Fibroblast of lung (primary cell): ENCODE measurements at places on chromosomes 7 and 10. TPM values are rescaled to one million over a fixed set of nuclear protein-coding genes. Genes with fewer than 3 reads are reported as not detected.

The RPP38 gene
- 14.6 and 15.4 TPM in 2 replicates for total RNA-seq

The MGAM2 gene
- not detected in 2 replicates for total RNA-seq

The LIPJ gene
- total RNA-seq, result under 0.01 and 0.26 TPM in 2 replicates

The ENTPD1 gene
- 1.0 and 3.3 TPM in 2 replicates for total RNA-seq

The CLEC2L gene
- not detected in 2 replicates for total RNA-seq

DNA sequence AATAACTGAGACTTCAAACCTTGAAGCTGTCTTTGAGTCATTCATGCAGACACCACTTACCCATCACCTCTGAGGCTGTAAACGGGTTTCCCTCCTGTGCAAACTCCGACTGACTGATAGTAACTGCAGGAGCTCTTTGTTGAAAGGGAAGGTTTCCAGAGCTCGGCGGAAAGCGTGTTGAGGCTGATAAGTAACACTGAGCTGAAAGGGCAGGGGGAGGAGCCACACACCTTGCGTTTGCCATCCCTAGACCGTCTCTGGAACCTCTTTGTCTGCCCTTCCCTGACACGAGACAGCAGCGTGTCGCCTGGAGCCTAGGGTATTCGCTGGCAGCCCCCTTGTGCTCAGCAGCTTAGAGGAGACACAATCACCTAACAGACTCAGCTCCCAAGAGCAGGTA is 134.0 kb downstream of the PAXIP1 start:
- H3K27ac ChIP-seq, result no peak overlapping the region
- no peaks in the 10 kb centered on the region for H3K36me3 ChIP-seq
- no peaks in the 10 kb centered on the region for H3K4me1 ChIP-seq
- H3K4me3 ChIP-seq, result no peak overlapping the region

DNA sequence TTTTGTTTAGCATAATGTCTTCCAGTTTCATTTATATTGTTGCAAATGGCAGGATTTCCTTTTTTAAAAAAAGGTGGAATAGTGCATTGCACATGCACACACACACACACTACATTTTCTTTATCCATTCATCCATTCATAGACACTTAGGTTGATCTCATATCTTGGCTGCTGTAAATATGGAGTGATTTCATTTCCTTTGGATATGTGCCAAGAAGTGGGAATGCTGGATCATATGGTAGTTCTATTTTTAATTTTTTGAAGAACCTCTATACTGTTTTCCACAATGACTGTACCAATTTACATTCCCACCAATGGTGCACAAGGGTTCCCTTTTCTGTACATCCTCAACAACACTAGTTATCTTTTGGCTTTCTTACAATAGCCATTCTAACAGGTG is 68.9 kb downstream of the EBLN1 start:
- no peaks in the 10 kb centered on the region for H3K27me3 ChIP-seq
- no peaks in the 10 kb centered on the region for H3K36me3 ChIP-seq
- H3K4me3 ChIP-seq, result no peak overlapping the region
- H3K27ac ChIP-seq, result no peak overlapping the region
- no peaks in the 10 kb centered on the region for H3K4me1 ChIP-seq

DNA sequence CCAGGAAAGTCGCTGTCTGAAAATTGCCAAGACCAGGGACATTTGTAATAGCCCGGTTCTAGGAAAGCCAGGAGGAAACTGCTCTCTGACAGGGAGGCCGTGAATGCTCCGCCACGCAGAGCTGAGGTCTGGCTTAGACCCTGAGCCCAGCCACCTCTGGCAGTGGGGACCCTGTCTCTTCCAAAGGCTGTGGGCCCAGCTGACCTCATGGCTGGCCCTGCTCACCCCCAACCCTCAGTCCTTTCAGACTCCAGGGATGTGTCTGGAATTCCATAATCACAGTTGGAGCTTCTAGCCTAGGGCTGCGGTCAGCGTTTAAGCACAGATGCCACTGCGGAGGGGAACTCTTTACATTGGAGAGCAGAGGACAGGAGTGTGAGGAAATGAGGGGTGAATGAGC is 6.6 kb upstream of the VIPR2 start:
- H3K27me3 ChIP-seq, result no peaks in the 10 kb centered on the region
- H3K27ac ChIP-seq, result no peak overlapping the region
- no peaks in the 10 kb centered on the region for H3K4me1 ChIP-seq
- DNase-seq, result no peak
- H3K4me3 ChIP-seq, result no peak overlapping the region
- no peaks in the 10 kb centered on the region for H3K36me3 ChIP-seq

DNA sequence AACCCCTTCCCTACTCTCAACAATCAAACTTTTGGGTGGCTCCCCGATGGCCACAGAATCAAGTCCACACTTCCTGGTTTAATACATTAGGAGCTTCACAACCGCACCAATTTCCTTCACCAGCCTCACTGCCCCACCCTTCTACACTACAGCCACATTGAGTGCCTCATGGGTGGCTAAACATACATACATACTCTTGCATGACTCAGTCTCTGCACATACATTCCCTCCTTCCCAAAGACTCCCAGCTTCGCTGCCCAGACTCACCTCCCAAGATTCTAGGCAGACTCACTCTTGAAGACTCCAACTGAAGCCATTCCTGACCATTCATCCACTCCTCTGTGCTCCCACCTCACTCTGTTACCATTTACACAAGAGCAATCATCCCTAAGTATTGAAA is 15.9 kb downstream of the VPS41 start:
- no peaks in the 10 kb centered on the region for H3K27me3 ChIP-seq
- peak; percentile 9 for DNase-seq
- no peak overlapping the region for H3K4me3 ChIP-seq
- peaks cover 2% of the 10 kb centered on the region for H3K36me3 ChIP-seq
- H3K4me1 ChIP-seq, result no peaks in the 10 kb centered on the region

DNA sequence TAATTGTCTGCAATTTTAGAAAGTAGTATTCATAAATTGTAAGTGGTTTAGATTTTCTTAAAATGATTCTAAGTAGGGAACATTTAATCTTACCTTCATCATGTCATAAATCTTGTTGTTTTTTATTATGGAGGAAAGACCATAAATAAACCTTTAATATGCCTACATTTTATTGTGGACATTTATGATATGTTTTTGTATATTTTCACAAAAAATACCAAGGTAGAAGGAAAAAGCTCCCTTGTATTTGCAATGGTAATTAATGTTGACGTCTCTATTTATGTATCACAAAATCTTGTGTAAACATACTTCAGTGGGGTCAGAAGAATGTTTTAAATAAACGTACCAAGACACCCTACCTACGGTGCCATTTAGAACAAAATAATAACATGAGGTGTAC is 155.7 kb upstream of the FAM171A1 start:
- no peaks in the 10 kb centered on the region for H3K36me3 ChIP-seq
- H3K27me3 ChIP-seq, result no peaks in the 10 kb centered on the region
- H3K4me1 ChIP-seq, result no peaks in the 10 kb centered on the region
- H3K4me3 ChIP-seq, result no peak overlapping the region

- no peak overlapping the region for H3K4me3 ChIP-seq
- no peaks in the 10 kb centered on the region for H3K4me1 ChIP-seq
- H3K27me3 ChIP-seq, result no peaks in the 10 kb centered on the region
- no peaks in the 10 kb centered on the region for H3K36me3 ChIP-seq
- DNase-seq, result no peak
Observed at GRCh38 chr7:123609883-123610239, 8.2 kb downstream of the ASB15 start.

DNA sequence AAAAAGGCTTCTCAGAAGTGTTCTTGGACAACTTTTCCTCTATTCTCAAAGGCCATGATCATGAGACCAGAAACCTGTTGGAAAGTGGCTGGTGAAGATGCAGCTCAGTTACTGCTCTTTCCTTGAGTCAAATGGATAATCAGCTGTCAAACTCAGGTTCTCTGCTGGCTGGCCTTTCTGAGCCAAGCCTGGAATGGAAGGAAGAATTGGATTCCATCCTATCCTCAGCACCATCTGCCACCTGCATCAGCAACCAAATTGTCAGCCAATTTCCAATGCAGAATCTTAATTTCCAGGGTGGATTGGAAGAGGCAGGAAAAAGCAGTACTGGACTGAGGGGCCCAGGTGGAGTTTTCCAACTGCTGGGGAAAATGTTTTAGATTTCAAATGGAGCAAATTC is 631.7 kb downstream of the KCNMA1 start:
- H3K4me3 ChIP-seq, result no peak overlapping the region
- DNase-seq, result no peak
- no peaks in the 10 kb centered on the region for H3K4me1 ChIP-seq
- no peaks in the 10 kb centered on the region for H3K27me3 ChIP-seq
- no peak overlapping the region for H3K27ac ChIP-seq
- H3K36me3 ChIP-seq, result no peaks in the 10 kb centered on the region

- H3K4me1 ChIP-seq, result no peaks in the 10 kb centered on the region
- no peaks in the 10 kb centered on the region for H3K36me3 ChIP-seq
- H3K27me3 ChIP-seq, result no peaks in the 10 kb centered on the region
- H3K4me3 ChIP-seq, result no peak overlapping the region
- H3K27ac ChIP-seq, result no peak overlapping the region
- DNase-seq, result no peak
Observed at GRCh38 chr7:70830060-70830395, 301.9 kb upstream of the GALNT17 start.

DNA sequence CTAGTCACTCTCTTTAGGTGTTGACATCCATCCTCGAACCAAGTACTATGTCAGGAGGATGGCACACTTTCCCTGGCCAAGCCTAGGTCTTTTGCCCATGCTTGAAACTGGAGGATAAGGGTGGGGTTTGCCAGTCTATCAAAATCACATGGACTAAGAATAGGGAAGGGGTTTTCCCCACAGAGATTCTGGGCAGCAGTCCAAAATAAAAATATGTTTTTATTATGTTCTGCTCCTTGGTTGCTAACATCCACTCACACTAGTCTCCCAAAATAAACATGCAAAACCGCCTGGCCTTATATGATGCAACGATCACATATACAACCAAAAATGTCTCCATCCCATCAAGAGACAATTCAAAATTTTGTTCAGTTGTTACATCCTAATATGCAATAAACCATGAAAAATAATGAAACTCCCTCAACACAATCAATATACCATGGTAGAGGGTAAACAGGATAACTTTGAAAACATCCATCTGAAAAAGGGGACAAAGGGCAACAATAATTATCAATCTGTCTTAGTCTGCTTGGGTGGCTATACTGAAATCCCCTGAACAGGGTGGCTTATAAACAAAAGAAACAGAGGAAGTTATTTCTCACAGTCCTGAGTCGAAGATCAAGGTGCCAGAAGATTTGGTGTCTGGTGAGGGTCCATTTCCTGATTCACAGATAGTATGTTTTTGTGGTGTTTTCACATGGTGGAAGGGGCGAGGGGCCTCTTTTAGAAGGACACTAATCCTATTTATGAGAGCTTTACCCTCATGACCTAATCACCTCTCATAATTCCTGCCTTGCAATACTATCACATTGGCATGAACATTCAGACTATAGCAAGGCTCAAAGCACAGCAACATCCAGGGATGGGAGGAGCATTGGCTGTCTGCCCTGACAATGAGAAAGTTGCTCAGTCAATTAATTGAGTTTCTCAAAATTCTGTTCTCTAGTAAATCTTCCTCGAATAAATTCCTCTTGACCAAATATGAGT is 159.3 kb downstream of the ETV1 start:
- H3K36me3 ChIP-seq, result no peaks in the 10 kb centered on the region
- H3K27me3 ChIP-seq, result no peaks in the 10 kb centered on the region
- H3K27ac ChIP-seq, result peak overlapping the region; percentile 60
- peak; percentile 51 for DNase-seq
- peaks cover 4% of the 10 kb centered on the region for H3K4me1 ChIP-seq
- no peak overlapping the region for H3K4me3 ChIP-seq

DNA sequence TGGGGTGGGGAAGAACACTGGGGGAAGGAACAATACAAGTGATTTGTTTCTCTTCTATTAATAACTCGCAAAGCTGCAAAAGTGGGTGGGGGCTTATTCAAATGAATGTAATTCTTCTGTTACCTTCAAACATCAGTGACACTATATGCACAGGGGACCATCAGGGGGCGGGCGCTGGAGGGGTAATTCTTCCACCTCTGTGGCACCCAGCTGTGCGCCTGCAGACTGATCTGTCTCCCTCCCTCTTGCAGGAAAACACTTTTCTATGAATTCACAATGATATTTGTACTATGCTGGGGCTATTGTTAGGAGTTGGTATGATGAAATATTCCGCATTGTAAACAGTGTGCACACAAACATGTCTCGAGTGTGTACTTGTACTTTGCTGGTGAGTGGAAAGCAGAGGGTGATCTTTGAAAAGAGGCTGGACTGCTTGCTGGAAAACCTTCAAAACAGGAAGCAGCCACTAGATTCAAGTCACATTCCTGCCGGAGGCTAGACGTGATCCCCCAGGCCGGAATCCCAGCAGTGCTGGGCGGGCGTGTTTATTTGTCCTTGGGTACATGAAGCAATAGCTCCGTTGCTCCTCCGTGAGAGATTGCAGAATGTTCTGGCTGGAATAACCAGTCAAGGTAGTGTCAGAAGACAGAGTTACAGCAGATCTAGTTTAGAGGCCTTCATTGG is 15.8 kb upstream of the BNIP3 start:
- no peaks in the 10 kb centered on the region for H3K36me3 ChIP-seq
- peak; percentile 91 for DNase-seq
- H3K4me3 ChIP-seq, result peak overlapping the region; percentile 16
- H3K27ac ChIP-seq, result no peak overlapping the region

- H3K4me1 ChIP-seq, result no peaks in the 10 kb centered on the region
- H3K27me3 ChIP-seq, result no peaks in the 10 kb centered on the region
- no peak overlapping the region for H3K4me3 ChIP-seq
- H3K27ac ChIP-seq, result no peak overlapping the region
- DNase-seq, result no peak
- no peaks in the 10 kb centered on the region for H3K36me3 ChIP-seq
Observed at GRCh38 chr7:159067576-159068487, 76.8 kb downstream of the VIPR2 start.
